ENCODE measurements at places on chromosomes 3 and 15.

DNA sequence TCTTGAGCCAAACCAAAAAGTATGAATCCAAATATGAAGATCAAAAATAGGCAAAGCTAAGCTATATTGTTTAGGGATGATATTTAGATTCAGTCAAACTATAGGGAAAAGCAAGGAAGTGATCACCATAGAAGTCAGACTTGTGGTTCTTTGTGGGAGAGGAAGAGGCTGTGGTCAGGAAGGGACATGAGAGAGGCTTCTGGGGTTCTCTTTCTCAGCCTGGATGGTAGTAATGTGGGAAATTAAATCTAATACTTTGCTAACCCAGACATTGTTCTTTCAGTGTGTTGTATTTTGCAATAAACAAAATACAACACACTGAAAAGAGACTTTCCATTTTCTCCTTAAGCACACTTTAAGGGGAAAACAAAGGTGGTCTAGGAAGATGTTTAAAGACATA lies 3.1 kb downstream of the CX3CR1 start:
- no peak for DNase-seq

GRCh38 chr3:147760941-147761340 lies 351.8 kb downstream of the ZIC1 start:
- no peak for DNase-seq

GRCh38 chr15:50943638-50944037 lies 35.2 kb downstream of the AP4E1 start:
- DNase-seq = no peak

DNA sequence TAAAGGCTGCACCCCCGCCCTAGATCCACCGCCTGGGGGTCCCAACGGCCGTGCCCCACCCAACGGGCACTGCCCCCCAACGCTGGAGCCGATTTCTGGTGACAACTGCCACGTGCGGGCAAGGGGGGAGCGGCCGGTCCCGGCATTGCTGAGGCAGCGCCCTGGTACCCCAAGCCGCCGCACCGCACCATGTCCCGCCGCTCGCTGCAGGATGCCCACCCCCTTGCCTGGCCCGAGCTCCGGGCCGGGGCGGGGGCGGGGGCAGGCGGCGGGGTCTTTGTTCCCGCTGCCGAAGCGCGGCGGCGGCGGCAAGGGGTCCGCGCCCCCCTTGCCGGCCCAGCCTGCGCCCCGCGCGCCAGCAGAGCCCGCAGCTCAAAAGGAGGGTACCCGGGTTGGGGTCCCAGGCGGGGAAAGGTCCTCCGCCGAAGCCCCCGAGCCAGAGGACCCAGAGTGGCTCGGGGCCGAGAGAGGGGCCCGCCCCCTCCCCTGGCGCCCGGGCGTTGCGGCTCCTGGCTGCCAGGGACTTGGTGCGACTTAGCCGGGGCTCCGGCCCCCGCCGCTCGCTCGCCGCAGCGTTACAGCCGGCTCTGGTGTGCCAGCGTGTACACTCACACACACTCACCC lies 678 bp downstream of the SEMA7A start:
- no peak for DNase-seq

All from stimulated activated naive CD8-positive, alpha-beta T cell treated with anti-CD3 and anti-CD28 coated beads, Interleukin-15, amount 100 ng/mL, for 72 hours (primary cell).